ENCODE measurements at places on chromosomes 2 and 18.
A peak's percentile ranks its signal among the peaks of the same experiment; 100 is the strongest.

DNA sequence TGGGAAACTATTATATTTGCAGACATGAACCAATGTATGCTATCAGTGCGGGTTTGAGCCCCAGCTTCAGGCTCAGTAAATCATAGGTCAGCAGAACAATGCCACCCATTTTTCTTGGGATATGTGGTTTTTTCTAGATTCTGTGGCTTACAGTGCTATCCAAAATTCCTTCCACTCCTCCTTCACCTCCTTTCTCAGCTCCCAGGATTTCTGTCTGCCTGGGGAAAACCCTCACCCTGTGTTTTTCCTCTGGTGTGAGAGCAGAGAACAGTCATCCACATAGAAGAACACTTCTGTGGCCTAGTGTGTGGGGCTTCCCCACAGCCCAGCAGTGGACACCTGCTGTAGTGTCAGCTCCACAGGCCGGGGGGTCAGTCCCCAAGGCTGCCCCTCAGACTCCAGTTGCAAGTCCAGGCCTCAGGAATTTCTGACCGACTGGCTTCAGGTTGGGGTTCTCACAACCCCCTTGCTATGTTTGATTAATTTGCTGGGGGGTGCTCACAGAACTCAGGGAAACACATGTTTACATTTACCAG lies 238.2 kb downstream of the LDLRAD4 start:
- DNase-seq: no peak

DNA sequence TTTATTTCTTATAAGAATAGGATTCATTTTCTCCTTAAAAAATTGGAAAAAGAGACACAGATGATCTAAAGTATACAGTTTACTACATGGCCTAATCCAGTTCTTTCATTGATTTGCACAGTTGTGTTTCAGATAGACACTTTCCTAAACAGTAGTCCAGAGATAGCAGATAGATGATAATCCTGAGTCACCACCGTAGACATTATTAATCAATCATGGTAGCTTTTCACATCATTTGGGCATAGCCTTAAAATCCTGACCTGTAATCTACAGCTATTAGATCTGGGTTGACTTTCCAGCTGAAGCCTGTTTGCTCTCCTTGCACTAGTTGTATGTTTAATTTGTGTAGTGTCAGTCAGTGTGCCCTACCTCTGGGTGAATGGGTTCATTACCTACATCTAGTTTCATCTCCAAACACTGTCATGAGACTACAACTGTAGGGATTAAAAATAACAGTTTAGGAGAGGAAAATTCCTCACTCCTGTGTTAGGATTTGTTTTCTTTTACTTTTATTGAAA lies 14.1 kb downstream of the C18orf63 start:
- DNase-seq: no peak

DNA sequence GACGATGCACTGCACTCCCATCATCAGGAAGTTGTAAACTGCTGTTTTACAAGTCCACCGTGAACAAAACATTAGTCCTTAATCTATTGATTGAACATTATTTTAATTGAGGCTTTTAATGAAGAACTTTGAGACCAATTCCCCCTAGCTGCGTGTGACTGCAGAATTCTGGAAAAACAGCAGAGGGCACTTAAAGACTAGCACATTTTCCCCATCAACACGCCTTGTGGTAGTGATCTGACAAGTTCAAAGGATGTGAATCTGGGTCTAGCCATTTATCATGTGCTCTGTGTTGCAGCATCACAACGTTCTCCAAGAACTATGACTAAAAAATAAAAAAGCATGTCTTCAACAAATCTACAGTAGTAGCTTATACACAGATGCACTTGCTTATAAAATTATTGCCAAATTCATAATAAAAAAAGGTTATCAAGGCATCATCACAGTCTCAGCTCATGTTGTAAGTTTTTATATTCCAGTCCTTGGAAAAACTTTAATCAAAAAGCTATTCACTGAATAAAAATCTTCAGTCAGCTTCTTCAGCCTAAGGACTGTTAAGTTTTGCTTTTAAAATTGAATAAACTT lies 35.8 kb downstream of the SKOR2 start:
- DNase-seq: peak; percentile 69

DNA sequence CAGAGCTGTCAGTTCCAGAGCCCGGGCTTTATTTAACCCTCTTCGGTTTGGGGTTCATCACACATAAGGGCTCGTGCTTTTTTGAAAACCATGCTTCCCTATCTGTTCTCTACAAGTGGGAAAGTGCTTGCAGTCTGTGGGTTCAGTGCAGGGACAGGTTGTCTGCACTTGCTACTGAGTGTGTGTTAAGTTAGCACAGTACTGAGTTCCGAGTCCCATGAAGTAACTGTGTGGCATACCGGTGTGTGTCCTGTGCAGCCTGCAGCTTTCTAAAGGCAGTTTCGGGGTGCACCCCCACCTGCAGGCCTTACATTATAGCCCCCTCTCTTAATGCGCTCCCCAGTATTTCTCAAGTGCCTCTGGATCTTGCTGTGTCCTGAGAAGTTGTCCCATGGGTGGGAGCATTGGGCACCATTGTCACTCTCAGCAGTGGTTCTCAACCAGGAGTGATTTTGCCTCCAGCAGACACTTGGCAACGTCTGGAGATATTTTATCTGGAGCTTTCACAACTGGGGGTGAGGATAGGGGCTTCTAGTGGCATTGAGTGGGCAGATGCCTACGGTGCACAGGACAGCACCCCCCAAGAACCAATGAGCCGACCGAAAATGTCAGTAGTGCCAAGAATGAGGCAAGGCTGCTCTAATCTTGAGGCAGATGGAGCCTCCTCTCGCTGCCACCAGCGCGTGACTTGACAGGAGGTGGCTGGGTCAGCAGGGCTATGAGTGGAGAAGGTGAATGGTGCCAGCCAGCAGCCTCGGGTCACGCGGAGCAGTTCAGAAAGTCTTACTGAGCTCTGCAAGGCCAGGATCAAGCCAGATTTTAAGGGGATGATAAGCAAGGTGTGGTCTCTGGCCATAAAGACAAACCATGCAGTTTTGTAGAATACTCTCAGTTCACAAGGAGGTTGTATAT lies 152.2 kb downstream of the SMAD7 start:
- DNase-seq: no peak

- no peak for DNase-seq
Observed at GRCh38 chr18:44897816-44898215, 217.1 kb downstream of the SETBP1 start.

GRCh38 chr2:99190548-99190947 lies 9.6 kb downstream of the MRPL30 start:
- no peak for DNase-seq

DNA sequence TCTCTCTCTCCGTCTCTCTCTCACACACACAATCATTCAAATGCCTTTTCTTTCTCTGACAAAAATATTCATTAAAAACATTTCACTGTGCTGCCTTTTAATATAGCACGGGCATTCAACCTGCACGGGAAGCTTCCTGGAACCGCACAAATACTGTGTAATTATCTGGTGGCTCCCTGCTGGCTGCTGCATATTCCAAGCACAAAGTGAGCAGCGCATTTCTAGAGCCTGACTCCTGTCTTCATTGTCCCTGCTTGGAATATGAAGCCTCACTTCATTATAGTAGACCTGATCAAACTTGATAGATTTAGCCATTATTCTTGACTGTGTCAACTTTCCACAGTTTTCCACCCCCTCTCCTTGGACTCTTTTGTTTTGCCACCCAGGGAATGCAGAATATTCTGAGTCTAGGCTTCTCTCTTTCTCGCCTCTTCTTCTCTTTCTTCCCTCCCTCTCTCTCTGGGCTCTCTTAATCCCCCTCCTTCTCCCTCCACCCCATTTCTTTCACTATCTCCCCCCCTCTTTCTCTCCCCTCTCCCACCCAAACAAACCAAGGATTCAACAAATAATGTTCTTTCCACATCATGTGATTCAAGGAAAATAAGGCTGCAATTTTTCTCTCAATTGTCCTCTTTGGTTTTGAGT lies 672.1 kb upstream of the FANCL start:
- no peak for DNase-seq

- DNase-seq: peak; percentile 58
Observed at GRCh38 chr2:100278986-100279385, 43.3 kb downstream of the LONRF2 start.

DNA sequence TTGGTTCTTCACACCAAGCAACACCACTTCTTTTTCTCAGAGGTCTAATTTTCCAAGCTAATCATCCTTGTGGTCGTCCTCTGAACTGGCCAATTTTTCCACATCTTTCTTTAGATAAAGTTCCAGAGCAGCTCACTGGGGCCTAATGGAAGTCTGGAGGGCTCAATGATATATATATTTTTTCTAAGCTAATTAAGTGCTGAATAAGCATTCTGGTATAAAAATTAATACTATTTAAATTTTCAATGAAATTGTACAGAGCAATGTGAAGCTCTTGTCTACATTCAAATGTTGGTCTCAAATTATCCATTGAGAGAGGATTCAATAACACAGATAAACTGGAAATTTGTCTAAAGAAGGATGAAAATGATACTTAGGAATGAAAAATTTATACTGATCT lies 866.6 kb downstream of the ERBB4 start:
- DNase-seq: no peak

DNA sequence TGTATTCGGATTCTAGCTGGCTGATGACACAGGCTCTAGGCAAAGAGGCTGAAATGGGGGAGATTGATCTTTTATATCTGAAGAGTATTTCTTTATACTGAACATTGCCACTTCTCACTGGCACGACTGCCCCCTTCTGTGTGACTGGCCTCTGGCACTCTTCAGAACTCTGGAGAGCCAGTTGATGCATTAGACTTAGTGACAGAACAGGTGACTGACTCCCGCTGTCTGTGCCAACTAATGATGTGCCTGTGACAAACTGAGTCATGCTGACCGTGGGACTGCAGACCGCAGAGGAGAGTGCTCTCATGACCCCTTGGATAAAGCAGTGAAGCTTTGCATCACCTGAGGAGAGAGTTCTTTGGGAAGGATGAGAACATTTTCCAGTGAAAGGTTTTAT lies 14.4 kb downstream of the MGAT5 start:
- DNase-seq: no peak

DNA sequence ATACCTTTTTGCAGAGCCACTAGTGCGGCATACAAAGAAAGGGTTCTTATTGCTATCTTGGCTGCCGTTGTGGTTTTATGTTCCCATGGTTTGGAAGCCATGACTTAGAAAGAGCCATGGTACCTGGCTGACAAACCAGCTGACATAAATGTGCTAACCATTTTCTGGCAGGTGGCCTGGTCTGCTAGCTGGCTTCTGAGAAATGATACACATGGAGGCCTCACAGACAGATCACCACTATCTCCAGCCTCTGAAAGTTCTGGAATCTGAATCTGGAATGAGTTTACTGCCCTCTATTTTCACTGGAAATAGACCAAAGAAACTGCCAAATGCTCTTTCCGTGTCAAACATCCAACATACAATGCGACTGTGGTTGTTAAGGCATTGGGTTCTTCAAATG lies 123.7 kb downstream of the QPCT start:
- no peak for DNase-seq

- DNase-seq: no peak
Observed at GRCh38 chr2:72828840-72829507, 3.1 kb upstream of the EXOC6B start.

DNA sequence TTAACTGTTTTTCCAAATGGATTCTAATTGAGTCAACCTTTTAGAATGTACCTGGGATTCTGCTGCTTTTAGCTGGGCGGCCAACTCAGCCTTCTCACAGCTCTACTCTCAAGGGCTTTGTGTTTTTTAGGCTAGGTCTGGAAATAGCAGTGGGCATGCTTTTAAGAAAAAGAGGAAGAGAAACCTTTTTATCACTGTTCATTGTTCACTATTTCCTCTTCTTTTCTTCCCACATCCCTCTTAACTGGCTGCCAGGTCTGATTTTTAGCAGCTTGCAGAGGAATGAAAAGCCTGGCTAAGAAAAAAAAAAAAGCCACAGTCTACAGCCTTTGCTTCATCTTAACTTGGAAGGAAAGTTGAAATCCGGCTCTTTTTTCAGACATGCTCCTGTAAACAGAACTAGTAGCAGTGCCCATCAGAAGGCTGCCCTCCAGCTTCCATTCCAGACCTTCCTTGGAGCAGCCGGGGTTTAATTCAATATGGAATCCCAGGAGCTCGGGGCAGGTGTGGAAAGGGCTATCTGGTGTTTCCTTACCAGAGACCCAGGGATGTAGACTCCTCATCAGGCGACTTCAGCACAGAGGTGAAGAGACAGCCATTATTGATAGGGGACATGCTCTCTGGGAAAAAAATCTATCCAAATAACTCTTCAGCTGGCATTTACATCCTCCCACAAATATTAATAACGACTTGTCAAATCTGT lies 230.7 kb downstream of the MYO3B start:
- no peak for DNase-seq

- no peak for DNase-seq
Observed at GRCh38 chr2:35116151-35116550, 1239.4 kb upstream of the CRIM1 start.

- DNase-seq: no peak
Observed at GRCh38 chr2:31287654-31288053, 53.7 kb downstream of the EHD3 start.

- no peak for DNase-seq
Observed at GRCh38 chr2:28704621-28705020, 47.0 kb upstream of the PPP1CB start.

- DNase-seq: no peak
Observed at GRCh38 chr18:78526923-78527711, 452.5 kb upstream of the SALL3 start.

DNA sequence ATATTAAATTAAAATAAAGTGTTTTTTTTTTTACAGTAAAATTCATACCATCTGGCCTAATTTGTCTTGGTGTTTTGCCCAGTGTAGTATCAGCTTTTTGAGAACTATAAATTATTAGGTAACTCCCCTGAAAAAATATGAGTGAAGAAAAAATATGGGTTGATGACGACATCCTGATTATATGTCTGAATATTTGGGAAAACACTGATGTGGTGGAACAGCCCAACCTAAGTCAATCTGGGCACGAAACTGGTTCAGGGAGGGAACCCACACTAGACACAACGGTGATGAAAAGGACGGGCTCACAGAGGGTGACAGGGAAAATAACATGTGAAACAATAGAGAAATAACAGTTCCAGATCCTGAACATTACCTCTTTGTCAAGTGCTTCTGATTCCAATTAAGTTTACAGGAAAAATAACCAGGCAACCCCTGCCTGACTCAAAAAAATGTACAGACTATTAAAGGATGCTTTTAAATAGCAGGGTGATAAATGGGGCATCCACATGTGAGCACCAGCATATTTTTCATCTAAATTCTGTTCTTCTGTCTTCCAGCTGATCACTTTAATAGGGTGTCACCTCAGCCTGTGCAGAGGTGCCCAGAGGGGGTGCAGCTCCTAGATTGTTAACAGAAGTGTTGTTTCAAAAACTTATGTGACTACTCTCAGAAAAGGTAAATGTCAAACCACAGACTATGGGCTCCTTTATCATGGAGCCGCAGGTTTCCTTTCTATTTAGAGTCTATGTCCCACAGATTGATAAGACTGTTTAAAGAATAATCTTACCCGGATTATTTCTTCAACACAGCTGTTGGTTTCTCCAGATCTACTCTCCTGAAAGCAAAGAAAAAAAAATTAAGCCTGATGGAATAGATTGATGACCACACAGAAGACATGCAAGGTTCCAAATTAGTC lies 305.4 kb downstream of the AFF3 start:
- DNase-seq: peak; percentile 65

DNA sequence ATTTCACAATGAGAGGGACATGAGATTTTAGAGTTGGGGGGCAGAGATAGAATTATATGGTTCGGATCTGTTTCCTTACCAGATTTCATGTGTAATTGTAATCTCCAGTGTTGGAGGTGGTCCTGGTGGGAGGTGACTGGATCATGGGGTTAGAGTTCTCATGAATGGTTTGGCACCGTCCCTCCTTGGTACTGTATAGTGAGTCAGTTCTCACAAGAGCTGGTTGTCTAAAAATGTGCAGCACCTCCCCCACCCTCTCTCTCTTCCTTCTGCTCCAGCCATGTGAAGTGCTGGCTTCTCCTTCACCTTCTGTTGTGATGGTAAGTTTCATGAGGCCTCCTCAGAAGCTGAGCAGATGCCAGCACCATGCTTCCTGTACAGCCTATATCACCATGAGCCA lies 138.1 kb downstream of the SCG2 start:
- DNase-seq: no peak

All from skin of body (tissue), 3 donors.